ENCODE measurements at places on chromosomes 3 and 15.

DNA sequence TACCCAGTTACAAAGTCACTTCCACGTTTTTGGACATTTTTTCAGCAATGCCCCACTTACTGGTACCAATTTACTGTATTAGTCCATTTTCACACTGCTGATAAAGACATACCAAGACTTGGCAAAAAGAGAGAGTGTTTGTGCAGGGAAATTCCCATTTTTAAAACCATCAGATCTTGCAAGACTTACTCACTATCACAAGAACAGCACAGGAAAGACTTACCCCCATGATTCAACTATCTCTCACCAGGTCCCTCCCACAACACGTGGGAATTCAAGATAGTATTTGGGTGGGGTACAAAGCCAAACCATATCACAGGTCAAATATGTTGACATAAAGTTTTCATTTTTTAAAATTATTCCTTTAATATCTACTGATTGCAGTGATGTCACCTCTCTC, 16.2 kb upstream of the ABI3BP start:
- DNase-seq: no peak

GRCh38 chr3:13174011-13174802, 101.0 kb upstream of the IQSEC1 start:
- DNase-seq: no peak

GRCh38 chr3:117285737-117286136, 576.2 kb downstream of the TUSC7 start:
- DNase-seq: no peak

GRCh38 chr3:123337948-123338619, 110.8 kb downstream of the ADCY5 start:
- DNase-seq: no peak

DNA sequence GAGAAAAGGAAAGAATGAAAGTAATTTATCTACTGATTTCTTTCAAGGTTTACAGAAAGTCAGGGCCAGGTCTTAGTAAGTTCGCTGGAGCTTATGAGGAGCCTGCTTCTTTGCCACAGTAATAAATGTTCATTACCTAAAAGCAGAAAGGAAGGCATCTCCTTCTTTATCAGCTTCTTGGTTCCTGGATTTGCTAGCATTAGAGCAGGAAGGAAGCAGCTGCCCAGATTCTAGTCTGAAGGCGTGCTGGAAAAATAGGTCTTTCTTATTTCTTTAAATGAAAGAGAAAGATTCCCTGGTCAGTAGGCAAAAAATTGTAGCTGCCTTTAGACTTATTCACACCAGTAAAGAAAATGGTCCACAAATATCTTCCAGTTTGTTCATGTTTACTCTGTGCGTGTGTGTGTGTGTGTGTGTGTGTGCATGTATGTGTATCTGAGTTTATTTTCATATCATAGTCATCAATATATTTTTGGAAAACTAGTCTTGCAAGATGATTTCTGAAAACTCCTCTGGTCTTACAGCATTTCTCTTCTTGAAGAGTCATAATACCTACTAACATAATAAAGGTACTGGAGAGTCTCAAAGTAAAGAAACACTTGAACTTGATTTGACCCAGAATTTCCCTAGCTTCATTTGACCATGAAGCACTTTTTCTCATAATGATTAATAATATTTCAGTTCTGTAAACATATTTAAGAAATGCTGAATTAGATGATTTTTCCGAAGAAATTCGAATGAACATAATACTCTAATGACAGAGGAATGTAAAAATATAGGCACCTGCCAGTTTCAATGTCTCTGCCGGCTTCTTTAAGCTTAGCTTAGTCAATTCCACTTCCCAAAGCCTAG, 255.3 kb upstream of the ZPLD1 start:
- no peak for DNase-seq

GRCh38 chr15:45083223-45083622, 30.7 kb downstream of the DUOX2 start:
- no peak for DNase-seq

GRCh38 chr15:60525341-60526039, 46.5 kb upstream of the ICE2 start:
- no peak for DNase-seq

DNA sequence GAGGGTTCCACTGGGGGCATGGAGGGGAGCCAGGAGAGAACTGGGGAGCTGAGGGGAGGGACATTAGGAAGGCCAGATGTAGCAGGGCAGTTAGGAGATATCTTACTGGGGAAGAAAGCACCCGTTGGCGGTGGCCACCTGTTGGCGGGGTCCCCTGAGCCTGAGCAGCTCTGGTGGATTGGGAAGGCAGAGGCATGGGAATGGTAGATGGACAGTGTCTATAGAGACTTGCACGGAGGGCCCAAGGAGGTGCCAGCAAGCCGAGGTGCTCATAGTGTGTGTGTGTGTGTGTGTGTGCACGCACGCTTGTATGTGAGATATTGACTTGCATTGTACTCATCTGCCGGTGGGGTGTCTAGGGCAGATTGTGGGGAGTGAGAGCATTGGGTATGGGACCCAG, 179.0 kb downstream of the APBA2 start:
- DNase-seq: no peak

DNA sequence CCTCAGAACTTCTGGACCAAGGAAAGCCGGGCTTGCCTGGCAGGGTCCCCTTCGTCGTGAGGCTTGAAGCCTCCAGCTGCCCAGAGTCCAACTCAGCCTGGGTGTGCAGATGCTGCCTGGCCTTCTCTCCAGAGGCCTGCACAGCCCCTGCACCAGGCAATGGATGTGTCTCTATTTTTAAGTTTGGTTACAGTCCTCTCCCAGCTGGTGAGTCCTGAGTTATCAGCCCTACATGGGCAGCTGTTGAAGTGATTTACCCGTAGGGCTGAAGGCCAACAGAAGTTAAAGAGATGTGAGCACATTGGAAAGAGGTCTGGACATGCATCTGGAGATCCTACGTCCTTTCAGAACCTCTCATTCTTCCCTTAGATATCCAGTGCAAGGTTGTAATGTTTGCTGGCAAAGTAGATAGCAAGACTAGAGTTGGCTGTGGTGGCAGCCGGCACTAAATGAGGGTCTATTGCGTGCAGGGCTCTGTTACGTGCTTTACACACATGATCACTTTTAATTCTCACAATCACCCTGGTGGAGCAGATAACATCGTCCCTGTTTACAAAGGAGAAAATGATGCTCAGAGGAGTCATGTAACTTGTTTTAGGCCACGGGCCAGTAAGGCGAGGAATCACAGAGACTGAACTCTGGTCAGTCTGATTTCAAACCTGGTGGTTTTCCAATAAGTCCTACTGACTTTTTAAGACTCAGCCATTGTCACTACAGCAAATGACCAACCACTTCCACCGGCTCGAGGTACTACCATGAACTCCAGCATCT, 9.9 kb downstream of the FYCO1 start:
- no peak for DNase-seq

GRCh38 chr3:15064299-15064834, 748 bp downstream of the MRPS25 start:
- no peak for DNase-seq

GRCh38 chr3:12906916-12907290, 65.5 kb upstream of the RPL32 start:
- no peak for DNase-seq

- no peak for DNase-seq
Measured at GRCh38 chr3:140586311-140586710, 91.6 kb upstream of the TRIM42 start.

DNA sequence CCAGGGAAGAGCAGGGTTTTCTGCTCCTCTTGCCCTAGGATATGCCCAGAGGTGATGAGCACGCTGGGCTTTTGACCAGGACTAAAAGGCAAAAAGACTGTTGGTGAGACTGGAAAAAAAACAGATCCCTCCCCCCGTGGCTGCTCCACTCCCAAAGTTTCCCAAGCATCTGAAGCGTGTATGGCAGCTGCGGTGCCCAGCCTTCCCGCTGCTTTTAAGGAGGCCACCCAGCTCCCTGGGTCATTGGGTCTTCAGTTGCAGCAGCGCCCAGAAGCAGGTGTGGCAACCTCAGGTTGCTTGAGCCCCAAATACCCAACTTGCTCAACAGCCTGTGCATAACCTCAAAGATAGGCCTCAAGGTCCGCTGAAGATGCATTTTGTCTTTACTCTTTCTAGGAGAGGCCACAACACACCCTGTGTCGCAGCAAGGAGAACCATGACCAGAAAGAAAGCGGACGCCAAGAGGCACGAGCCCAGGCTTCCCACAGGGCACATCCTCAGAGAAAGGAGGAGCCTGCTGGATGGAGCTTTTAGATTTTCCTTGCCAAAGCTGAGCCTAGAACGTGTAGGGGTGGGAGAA, 2.0 kb downstream of the SRGAP3 start:
- DNase-seq: no peak

GRCh38 chr3:94543161-94543560, 480.3 kb downstream of the NSUN3 start:
- no peak for DNase-seq

DNA sequence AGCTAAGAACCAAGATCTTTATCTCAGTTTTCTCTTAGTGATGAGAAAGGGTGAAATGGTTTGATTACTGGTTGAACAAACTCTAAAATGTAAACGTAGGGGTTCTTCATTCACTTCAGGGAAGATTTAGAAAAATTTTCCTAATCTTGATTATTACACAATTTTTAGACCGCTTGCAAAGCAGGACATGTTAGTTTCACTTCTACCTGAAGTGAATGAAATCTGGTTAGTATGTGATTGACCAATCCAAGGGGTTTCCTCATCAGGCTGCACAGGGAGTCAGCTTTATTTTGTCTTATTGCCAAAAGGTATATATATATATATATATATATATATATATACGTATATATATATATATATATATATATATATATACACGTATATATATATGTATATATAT, 740.4 kb downstream of the TUSC7 start:
- DNase-seq: no peak

DNA sequence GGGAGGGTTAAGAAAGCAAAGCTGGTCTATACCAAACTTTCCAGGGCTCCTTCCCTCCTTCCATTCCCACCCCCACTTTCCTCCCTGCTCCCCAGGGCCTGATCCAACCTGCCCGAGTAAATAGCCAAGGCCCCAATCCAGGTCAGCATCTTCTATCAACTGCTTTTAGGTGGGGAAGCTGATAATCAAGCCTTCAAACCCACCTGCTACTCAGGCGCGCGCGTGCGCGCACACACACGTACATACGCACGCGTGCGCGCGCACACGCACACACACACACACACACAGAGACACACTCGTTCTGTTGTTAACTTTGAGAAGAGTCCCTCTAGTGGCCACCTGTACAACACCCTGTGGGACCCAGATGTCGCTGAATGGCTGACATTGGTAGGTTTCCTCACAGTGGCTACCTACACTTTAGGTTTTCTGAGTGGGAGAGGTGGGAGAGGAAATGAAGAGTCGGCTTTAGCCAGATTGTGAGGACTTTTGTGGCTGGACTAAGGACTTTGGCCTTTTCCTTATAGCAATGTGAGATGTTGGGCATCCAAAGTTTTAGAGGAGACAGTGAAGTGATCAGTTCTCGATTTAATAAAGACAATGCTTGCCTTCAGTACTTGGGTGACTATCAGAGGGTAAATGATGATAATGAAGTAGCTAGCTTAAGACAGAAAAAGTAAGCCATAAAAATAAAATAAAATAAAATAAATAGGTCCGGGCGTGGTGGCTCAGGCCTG, 179.9 kb upstream of the C2CD4B start:
- DNase-seq: peak; percentile 31

DNA sequence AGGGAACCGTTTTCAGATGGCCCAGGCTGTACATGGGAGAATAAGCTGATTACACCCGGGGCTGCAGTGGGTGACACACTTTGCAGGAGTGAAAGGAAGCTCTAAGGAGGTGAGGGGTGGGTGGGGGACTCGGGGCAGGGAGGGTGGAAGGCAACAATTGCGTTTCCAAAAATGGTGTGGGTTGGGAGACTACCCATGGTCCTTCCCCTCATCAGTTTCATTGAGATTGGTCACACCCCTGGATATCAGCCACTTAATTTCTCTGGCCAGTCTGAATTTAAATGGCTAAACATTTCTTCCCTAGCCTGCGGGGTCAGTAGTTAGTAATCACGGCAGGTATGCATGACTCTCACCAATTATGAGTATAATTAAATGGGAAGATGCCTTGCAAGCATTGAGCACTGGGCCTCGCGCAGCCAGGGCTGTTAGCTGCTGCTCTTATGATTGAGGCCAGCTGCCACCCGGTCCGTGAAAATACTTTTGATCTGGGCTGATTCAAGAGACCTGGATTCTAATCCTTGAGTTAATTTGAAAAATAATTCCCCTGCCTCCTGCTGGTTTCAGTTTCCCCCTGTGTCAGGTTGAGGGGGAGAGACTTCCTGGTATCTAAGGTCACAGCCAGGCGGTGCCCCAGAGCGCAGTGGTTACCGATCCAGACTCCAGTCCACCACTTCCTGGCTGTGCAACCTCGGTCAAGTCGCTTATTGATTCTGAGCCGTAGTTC, 23.3 kb downstream of the SLC6A6 start:
- peak; percentile 34 for DNase-seq

DNA sequence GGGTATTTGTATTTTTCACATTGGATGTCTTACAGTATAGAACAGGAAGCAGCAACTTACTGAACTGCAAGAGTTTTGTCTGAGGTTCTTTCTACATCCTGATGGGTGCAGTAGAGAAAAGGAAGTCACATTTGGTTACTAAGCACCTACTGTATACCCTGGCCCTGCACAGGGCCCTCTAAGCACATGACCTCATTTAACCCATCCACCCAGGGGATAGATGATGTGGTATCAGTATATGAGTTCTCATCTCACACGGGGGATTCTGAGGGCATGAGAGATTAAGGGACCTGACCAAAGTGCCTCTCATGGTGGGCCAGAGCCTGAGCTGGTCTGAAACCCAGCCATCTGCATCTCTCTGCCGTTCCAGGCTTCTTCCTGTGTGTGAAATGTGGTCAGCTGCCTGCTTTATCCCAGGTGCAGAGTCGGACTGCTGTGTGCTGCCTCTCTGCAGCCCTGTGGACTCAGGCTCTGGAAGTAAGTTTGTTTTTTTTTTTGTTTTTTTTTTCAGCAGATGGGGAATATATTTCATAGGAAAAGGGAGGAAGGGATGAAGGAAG, 17.9 kb downstream of the SLC6A11 start:
- DNase-seq: no peak

GRCh38 chr3:36907911-36908646, 36.8 kb downstream of the TRANK1 start:
- DNase-seq: peak; percentile 86

DNA sequence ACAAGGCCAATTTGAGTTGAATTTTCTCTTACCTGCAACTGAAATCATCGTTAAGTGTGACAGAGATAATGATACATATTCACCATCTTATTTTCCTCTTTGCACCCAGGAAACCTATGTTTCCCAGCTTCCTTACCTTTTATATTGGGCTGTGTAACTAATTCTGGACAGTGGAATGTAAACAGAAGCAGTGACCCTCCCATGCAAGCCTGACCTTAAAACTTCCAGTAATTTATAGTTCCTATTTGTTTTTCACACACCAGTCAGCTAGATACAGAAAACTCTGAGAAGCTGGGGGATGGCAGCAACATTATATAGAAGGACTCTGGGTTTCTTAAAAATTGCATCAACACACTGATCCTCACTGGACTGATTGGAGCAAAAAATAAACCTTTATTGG, 4.5 kb upstream of the ZNF280D start:
- DNase-seq: no peak

DNA sequence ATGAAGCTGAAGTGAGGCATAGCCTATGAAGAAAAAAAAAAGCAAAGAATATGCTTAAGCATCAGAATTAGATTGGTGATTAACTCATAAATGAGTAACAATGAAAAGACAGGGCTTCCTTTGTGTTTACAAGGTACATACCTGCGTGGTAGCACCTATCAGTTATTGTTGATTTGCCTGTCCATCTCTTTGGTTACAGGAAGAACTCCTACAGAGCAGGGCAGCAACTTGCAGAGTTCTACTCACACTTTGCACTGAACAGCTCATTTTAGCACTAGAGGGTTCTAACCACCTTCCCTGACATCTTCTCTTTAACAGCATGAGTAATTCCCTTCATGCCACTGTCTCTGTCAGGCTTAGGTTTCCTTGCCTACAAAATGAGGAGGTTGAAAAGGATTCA, 166.0 kb downstream of the DPH6 start:
- no peak for DNase-seq

Data from T-helper 2 cell (primary cell).